Right lung (tissue), 10 donors: ENCODE measurements at places on chromosomes 11 and 22. TPM values are rescaled to one million over a fixed set of nuclear protein-coding genes. Genes with fewer than 3 reads are reported as not detected.

GRCh38 chr11:1927026-1927847, 7.7 kb downstream of the TNNT3 start:
- no peak for DNase-seq

- DNase-seq = no peak
Measured at GRCh38 chr11:127242676-127243075, 242.1 kb upstream of the KIRREL3 start.

DNA sequence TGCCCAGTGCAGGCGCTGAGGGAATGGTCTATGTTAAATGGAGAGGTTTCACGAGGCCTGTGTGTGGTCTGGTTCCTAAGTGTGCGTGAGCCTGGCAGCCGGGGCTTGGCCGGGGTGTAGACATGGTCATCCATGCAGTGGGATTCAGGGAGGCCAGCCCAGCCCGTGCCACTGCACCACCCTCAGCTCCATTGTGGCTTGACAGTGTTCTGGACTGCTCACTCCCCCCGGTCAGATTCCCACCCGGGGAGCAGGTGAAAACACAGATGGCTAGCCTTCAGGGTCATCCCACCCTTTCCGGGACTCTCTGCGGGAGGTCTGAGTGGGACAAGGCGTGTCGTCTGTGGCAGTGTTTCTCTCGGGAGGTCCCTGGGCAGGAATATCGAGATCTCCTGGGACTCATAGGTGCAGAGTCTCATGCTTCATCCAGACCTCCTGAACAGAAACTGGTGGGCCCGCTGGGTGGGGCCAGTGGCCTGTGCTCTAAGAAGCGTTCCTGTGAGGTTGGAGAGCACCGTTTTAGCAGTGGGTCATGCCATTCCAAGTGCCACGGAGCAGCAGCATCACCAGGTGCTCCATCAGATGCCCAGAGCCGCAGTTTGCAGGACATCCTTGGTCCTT, 52.3 kb downstream of the ST14 start:
- DNase-seq = no peak

DNA sequence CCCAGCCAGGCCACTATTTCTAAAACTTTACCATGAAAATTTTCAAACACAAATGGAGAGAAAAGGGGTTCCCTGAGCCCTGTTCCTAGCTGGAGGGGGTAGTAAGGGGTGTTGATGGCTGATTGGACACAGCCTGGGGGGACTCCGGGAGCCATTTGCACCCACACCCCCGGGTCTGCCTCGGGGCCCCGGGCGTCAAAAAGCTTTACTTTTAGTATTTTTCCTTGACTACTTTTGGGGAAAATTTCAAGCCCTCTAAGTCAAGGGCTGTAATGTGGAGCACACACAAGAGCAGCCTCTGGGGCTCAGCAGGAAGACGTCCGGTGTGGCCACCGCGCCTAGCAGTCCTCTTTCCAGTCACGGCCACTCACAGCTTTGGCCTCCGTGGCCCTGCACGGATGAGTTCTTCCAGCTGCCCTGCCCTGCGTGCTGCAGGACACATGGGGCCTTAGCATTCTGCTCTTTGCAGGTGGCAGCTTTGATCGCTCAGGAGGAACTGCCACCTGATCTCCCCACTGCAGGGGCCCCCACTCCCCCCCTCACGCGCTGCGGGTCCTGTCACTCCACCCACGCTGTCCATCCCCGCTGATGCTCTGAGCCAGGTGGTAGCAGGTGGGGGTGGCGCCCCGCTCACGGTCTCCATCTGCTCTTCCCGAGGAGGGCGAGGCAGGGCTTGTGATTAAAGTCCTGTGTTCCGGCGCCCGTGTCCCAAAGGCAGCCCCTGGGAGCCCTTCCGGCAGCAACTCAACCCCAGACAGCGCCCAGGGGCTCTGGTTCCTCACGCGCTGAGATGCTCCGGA, 14.4 kb downstream of the RNH1 start:
- DNase-seq = no peak

- no peak for DNase-seq
Measured at GRCh38 chr11:119282495-119282894, 34.4 kb downstream of the MCAM start.

DNA sequence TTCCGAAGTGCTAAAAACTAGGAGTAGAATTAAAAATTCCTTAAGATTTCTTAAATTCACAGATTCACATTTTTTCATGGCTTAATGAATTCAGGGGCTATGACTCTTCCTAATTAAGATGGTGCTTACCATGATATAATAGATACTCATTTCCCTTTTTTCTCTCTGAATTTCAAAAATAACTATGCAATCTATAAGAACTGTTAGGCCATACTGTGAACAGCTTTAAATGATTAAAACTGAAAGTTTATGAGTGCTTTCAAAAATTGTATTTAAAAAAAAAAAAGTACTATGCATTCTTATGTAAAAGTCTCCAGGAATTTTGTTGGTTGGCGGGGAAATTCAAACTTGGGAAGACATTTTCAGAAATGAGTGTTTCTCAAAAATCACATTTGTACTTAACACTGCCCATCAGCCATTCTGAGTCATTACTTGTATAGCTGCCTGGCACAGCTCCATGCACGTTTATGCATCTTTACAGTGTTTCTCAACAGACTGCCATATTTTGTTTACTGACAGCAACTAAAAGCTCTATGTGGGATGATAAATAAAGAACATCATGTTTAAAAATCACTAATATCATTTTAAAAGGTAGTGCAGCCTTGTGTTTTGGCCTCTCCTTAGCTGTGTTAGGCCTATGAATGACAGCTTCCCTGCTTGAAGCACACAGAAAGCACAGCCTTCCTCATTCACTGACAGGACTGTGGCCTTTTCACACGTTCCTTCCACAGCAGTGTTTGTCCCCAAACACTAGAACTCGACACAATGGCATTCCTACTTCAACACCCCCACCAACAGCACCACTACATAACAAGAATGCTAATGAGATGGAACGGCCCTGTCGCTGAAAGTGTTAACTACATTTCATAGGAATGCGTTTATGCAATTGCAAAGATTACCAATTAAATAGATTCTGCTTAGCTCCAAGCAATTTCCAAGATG, 131.4 kb downstream of the DCDC1 start:
- DNase-seq = no peak

- DNase-seq = no peak
Measured at GRCh38 chr11:56948991-56949515, 39.7 kb upstream of the OR5AK2 start.

DNA sequence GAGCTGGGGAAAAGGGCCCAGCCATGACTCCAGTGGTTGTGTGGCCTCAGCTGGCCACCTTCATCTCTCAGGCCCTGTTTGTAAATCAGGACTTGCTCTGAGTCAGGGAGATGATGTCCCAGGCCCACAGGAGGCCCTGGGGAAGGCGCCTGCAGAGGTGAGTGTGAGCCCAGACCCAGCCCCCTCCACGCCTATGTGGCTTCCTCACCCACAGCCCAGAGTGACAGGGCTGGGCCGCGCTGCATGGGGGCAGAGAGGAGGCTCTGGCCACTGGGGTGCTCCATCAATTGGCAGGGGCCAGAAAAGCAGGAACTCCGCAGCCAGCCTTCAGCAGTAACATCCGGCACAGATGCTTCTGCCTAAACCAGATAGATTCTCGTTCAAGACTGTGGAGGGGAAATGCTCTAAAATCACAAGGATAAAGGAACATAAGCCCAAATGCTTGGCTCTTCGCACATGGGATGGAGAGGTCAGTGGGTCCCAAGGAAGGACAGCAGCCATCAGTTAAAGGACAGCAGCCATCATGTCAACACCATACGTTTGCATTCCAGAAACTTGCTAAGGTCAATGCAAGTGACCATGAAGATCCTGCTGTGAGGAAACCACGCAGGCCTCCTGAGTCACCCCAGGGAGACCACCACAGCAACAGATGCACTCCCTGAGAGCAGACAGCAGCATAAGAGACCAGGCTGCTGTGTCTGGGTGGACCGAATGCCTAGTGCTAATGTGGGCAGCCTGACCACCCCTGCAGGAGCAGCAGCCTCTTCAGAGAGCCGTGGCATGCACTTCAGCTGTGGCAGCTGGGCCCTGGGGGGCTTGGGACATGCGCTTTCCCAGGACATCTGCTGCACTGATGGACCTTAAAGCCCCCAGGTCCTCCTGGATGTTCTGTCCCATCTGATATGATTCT, 28.3 kb downstream of the OSBPL5 start:
- no peak for DNase-seq

DNA sequence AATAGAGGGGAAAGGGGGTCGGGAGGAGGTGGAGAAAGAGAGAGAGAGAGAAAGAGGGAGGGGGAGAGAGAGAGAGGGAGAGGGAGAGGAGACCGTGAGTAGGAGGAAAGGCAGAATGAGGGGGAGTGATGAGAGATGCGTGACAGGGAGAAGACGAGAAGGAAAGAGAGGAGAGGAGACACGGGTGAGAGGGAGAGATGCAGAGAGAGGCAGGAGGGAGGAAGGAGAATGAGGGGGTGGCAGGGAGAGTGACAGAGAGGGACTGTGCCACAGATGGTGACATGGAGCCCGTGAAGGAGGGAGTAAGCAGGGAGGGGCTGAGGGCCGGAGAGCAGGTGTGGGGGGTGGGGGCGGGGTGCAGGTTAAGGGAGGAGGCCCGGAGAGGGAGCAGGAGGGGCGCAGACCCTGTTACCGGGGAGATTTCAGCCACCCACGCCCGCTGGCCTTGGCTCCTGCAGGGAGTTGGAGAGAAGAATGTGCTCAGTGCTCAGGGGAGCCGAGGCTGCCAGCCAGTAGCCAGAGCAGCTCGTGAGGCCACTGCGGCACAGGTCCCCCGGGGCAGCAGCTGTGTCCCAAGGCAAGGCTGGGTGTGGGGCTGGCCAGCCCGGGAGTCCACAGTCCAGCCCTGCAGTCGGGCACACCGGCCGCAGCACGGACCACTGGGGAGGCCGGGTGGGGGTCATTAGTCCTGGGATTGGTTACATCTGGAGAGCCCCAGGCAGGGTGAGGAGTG, at the start of gene SSTR3:
SSTR3 (minus strand) TSS at position 304 of the 733 bp plus-strand sequence. CDS start 4,674 bp downstream, outside the sequence.
- DNase-seq = no peak

- DNase-seq = no peak
Measured at GRCh38 chr11:19793326-19793725, 80.7 kb downstream of the NAV2 start.

DNA sequence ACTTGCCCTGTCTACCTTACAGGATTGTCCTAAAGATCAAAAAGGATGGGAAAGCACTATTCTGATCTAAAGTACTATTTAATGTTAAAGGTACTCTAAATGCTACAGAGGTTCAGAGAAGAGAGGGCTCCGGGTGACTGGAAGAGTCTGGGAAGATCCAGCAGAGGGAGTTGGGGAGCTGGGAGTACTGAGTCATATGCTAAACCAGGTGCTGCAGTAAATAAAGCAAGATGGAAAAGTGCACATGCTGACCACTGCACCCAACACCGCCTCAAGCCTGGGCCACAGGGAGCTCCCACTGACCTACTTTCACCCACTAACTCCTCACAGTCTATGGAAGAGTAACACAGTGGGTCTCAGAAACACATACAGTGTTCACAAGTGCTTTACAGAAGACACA, 49.3 kb downstream of the WT1 start:
- DNase-seq = no peak

GRCh38 chr11:44694443-44694842, 32.3 kb upstream of the TSPAN18 start:
- no peak for DNase-seq

- no peak for DNase-seq
Measured at GRCh38 chr22:43570531-43571165, 158.8 kb downstream of the MPPED1 start.

DNA sequence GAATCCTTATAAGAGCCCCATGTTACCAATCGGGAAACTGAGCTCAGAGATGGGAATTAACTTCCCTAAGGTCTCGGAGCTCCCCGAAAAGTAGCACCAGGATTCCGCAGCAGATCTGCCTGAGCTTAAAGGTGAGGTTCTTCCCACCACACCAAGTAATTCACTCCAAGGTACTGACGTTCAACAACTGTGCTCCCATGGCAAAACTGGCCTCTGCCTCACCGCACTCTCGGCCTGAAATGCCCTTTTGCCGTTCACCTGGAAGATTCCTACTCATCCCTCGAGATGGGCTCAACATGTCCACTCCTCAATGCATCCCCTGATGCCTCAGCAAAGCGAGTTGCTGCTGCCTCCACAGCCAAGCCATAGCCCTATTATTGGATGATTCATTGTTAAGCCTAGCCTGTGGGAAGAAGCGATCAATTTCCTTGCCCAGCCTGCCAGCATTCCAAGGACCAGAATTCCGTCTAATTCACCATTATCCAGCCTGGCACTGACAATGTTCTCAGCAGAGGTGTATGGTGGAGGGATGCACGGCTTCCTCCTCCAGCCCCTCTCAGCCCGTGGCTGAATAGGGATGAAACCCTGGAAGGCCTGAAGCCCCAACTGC, 4.2 kb downstream of the PLAAT3 start:
- no peak for DNase-seq

GRCh38 chr11:118437208-118438125, 1.2 kb downstream of the KMT2A start:
- DNase-seq = peak; percentile 29

GRCh38 chr22:42284643-42285181, 14.3 kb upstream of the TCF20 start:
- no peak for DNase-seq

DNA sequence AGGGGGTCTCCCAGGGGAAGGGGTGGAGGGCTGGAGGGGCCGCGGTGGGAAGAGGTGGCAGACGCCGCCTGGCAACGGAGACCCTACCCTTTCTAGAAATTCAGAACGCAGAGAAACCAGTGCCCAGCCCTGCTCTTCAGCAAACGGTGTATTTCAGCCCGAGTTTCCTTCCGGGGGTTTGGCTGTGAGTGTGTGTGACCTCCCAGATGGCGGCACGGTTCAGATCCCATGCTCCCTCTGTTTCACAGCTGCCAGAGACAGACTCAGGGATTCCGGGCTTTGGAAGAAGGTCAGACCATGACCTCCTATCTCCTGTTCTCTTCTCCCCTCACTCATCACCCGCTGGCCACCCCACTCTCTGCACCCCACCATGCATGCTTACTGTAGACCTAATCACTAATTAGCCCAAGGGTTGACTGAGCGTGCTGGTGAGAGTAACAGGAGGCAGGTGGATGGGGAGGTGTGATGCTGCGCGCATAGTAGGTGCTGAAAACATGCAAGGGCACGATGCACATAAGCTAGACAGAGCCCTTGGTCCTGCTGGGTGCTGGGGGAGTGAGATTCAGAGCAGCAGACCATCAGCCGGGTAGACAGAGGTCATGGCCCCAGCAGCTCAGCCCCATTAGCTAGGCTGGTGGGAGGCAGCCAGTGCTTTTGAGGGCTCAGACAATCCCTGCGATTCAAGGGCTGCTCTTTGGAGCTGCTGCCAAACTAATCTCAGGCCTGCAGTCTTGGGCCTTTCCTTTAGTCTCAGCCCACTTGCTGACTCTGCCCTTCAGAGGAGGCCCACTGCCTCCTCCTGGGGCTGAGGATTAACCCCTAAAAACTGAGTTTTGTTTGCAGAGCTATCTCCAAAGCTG, 256.5 kb upstream of the CADM1 start:
- no peak for DNase-seq

DNA sequence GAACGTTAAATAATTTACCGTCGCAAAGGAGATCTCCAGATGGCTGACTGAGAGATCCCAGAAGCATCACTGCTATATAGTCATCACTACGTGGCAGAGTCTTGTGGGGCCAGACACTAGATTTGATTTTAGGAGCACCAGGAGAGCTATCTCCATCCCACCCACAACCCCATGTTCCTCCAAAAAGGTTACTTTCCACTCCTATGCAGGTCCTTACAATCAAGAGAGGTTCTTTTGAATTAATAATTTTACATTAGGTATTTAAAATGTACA, 19.4 kb downstream of the GUCY1A2 start:
- no peak for DNase-seq

SLC7A4 gene
- 0.78 TPM for polyA plus RNA-seq

UQCR10 gene
- polyA plus RNA-seq = 111 TPM

MPZL3 gene
- 8.4 TPM for polyA plus RNA-seq

PHF21B gene
- polyA plus RNA-seq = 0.84 TPM

CABP7 gene
- polyA plus RNA-seq = 0.16 TPM

IGSF9B gene
- polyA plus RNA-seq = 1.7 TPM

PARVB gene
- 33.8 TPM for polyA plus RNA-seq

GUCY1A2 gene
- polyA plus RNA-seq = 31.7 TPM

ART5 gene
- 1.0 TPM for polyA plus RNA-seq

CNTF gene
- 1.0 TPM for polyA plus RNA-seq
